NCI-H446 treated with DMSO at 0.1 percent for 48 hours (cell line): ENCODE measurements at places on chromosomes 6 and 20.

GRCh38 chr6:144292372-144292771 lies 7.2 kb downstream of the UTRN start:
- DNase-seq, result no peak

GRCh38 chr6:57259064-57259463 lies 37.0 kb upstream of the RAB23 start:
- no peak for DNase-seq

GRCh38 chr6:142470421-142470820 lies 168.6 kb downstream of the ADGRG6 start:
- DNase-seq, result no peak

DNA sequence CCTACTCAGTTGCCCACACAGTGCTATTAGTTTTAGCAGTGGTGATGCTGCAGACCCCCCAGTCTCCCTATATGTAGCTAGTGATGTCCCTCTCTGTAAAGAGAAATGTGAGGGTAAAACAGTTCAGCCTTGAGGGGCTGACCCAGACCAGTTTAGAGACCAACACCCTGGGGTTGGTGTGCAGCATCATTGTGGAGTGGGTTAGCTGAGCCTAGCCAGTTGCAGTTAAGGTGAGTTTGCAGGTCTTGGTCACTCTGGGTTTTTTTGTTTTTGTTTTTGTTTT lies 401 bp upstream of the B3GALT4 start:
- no peak for DNase-seq
